HL-60 (cell line): ENCODE measurements at places on chromosomes 7 and 10.
A peak's percentile ranks its signal among the peaks of the same experiment; 100 is the strongest.

GRCh38 chr10:6348096-6348874 lies 145.6 kb downstream of the PFKFB3 start:
- DNase-seq: peak; percentile 83

DNA sequence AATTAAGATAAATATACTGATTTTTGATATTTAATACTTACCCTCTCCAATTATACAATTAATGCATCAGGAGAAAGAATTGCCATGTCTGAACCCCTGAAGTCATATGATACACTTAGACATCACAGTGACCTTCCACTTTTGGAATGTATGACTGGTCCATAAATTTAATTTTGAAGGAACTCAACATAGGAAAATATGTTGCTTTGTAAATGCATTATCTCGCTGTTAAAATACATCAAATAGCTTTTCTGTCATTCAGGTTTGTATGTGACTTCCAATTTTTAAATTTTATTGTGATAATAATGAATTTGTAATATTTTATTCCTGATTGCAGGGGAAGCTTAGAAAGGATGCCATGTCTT lies 631.9 kb upstream of the ANKRD30A start:
- no peak for DNase-seq

DNA sequence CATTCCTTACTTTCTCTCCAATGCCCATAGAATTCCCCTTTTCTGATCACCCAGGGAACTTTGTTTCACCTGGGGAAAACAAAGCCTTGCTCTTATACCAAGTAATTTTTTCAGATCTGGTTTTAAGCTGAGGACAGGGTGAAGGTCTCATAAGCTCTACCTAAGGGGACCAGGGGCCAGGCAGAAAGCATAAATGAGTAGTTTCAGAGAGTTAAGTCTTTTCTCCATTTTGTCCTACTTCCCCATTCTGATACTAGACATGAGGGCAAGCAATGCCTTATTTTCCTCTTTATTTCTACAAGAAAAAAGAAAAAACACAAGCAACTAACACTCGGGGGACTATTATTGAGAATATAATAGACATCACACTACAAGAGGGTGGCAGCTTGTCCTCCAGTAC lies 2.9 kb downstream of the AKR1D1 start:
- DNase-seq: no peak

- no peak for DNase-seq
These were observed 35.3 kb downstream of the ABCB5 start for GRCh38 chr7:20650782-20651181.

GRCh38 chr10:3389130-3389529 lies 216.5 kb upstream of the PITRM1 start:
- no peak for DNase-seq

GRCh38 chr10:31456468-31456867 lies 137.5 kb downstream of the ZEB1 start:
- DNase-seq: no peak

DNA sequence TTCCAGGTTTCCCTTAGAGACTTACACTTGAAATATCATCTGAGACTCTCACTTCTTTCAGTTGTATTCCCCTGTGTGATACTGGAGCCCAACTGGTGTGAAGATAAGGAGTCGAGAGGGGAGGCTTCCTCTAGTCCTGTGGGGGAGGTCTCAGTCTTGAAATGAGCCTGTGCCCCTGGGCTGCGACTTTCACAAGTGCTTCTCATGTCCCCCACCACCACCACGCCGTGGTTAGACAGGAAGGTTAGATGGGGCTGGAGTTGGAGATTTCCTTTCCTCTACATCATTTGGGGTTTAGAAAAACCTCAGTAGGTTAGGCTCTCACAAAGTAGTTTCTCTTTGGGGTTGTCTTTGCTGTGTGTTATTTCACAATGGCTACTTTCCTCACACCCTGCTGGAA lies 25.6 kb upstream of the MKX start:
- DNase-seq: no peak

DNA sequence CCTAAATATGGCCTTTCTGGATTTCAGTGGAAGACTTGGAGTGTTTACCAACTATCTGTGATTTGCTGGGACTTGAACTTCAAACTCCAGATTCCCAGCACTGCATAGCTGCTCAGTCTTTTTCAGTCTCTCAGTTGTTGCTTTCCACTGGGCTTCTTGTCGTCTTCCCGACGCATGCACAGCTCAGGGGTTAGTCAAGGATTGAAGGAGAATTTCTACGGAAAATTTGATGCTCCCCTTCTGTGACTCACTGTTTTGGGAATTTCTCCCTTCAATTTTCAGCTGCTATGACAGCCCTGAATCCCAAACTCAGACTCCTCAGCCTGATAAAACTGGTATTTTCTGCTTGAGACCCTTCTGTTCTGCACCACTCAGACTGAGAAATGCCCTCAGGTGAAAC lies 91.7 kb downstream of the CYP26A1 start:
- no peak for DNase-seq

- no peak for DNase-seq
These were observed 48.3 kb upstream of the SEPHS1 start for GRCh38 chr10:13396369-13396768.

DNA sequence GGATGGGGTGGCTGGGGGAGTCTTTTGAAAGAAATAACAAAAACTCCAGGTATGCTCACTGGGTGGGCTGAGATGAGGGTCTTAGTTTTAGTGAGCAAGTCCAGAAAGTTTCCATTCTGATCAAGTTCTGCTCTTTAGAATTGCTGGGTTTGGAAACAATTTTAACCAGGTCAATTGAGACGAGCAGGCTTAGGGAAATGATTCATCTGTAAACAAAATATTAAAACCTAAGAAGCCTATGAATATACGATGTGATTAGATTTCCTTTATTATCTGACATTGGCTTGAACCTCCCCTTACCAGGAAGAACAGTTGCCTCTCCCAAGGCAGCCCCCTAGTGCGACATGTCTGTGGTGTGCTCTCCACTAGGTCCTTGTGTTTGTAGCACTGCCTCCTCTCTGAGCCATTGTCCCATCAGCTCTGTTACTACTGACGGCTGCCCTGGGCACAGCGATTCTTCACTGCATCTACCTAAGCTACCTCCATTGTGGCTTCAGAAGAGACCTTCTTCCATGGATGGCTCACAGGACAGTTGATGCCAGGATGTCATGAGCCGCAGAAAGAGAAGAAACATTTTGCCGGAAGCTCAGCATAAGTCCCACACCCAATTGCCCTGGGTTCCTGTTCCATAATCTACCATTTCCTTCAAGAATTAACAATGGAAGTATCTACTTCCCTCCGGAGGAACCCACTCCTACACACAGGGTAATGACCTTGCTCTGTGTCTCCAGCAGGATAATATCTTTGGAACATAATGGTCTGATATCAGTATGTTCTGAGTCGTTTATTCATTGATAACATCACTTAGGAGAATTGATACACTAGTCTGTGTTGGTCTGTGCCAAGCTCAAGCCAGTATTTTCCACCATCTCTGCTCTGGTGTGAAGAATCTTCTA lies 95.1 kb upstream of the ITGB1 start:
- no peak for DNase-seq

DNA sequence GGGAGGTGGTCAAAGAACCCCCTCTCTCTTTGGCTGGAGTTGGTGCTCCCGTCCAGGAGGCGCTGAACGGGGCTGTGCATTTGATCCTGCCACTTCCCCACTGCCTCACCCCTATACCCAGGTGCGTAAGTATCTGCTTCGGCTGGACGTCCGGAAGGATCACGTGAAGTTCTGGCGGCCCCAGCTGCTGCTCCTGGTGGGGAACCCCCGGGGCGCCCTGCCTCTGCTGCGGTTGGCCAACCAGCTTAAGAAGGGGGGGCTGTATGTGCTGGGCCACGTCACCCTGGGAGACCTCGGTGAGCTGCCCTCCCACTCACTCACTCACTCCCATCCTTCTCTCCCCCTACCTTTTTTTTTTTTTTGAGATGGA lies 5.6 kb upstream of the TRIP6 start:
- DNase-seq: no peak

DNA sequence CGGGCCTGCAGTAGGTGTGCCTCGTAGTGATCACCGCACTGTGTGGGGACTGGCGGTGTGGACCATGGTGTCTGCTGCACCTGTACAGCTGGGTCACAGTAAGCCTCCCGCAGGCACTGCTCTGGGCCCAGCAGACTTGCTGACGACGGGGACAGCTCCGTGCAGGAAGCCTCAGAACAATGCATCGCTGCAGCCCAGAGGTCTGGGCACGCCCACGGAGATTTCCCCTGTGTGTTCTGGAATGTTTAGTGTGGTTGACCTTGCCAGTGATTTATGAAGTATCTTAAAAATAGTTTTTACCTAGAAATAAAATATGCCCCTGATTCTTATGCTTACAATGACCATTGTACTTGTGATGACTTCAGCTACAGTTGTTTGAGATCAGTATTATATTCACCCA lies 59.1 kb upstream of the ZNF32 start:
- DNase-seq: no peak

DNA sequence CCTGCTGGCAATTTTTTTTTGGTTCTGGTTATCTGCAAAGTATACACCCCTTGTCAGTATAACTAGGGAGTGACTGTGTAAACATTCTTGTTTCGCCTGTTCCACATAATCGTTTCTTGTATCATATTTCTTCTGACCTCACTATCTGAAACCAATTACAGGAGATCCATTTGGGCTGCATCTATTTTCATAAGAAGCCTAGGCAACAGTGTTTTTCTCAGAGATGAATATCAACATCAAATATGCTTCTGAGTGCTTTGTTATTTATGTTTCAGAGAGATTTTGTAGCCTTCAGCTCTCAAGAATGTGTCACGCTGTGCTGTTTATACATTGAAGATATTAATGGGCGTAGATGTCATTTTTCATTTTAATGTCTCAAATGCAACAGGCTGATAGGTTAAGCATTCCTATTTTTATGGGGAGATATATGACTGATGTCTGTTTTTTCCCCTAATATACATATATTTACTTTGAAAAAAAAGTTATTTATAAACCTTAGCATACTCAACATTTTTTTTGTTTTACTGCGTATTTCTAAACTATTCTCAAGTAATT lies 115.5 kb downstream of the FOXP2 start:
- no peak for DNase-seq

GRCh38 chr7:24572393-24572996 lies 757 bp upstream of the PALS2 start:
- no peak for DNase-seq

DNA sequence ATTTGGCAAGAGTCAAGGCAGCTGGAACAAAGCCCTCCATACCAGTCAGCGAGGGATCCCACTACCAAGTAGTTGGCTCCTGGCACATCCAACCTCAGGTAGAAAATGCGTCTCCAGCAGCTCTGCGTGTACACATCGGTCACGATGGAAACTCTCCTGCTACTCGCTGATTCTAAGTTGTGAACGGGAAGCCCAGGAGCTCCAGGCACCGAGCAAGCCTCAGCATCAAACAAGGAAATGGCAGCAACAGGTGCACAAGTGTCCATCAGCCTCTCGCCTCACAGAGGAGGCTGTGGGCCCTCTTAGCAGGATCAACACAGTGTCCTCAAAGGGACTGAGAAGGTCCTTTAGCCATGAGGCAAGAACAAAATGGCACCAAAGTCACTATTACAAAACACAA lies 127.0 kb downstream of the TCERG1L start:
- DNase-seq: no peak

GRCh38 chr7:77903597-77903996 lies 105.0 kb downstream of the PHTF2 start:
- no peak for DNase-seq

DNA sequence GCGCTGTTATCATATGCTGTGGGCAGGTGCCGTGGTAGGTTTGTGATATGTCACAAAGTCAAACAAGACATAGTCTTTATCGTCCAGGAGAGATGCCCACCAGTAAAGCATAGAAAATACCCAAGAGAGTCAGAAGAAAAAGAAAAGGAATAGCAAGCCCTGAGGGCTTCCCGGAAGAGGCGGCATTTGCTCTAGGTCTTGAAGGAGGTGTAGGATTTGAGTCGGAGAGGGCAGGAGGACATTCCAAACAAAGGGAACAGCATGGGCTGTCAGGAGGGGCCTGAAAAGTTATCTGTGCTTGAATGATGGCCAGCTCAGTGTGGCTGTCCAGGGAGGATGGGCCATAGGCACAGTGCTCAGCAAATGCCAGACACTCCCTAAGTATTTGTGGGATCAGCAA lies 42.2 kb downstream of the COL13A1 start:
- no peak for DNase-seq

- no peak for DNase-seq
These were observed 428.2 kb upstream of the GALNT17 start for GRCh38 chr7:70703785-70704184.

DNA sequence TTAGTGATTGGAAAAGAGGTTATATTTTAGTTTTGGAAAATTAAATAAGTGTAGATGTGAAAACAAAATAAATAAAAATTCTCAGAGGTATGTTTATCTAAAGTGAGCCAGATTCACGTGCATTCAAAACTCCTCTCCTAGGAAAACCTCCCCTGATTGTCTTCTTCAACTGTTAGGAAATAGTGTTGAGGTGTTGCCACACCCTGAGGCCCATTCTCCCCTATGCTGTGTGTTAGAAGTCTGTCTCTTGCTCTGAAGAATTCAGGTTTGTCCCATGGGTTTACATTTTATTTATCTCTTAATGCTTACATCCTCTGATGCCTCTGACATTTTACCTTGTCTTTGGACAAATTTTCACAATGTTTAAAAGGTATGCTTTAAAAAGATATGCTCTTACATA lies 40.3 kb downstream of the PTPRE start:
- peak; percentile 52 for DNase-seq

DNA sequence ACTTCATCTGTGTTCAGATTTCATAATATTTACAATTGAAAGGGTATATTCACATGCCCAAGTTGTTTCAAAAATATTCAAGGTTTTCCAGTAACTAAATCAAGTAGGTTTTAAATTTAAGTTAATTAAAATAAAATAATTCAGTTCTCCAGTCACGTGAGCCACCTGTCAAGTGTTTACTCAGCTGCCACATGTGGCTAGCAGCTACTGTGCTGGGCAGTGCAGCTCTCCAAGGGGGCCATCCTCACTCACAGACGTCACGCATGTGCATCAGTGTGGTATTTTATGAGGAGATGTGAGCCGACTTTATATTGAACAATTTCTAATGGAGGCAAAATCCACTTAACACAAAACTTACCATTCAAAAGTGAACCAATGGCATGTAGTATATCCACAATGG lies 69.7 kb upstream of the CAMK2B start:
- no peak for DNase-seq

- peak; percentile 6 for DNase-seq
These were observed 765 bp downstream of the SLC25A40 start for GRCh38 chr7:87875151-87876039.
